Lower leg skin (tissue), 4 donors: ENCODE measurements at places on chromosomes 2 and 18.

GRCh38 chr18:36412778-36413177 lies 115.3 kb downstream of the FHOD3 start:
- DNase-seq = no peak

GRCh38 chr2:1460851-1461418 lies 47.7 kb downstream of the TPO start:
- DNase-seq = no peak

- no peak for DNase-seq
Observed at GRCh38 chr2:24707143-24707542, 86.0 kb downstream of the PTRHD1 start.

- DNase-seq = no peak
Observed at GRCh38 chr2:102832789-102833188, 71.0 kb downstream of the TMEM182 start.

DNA sequence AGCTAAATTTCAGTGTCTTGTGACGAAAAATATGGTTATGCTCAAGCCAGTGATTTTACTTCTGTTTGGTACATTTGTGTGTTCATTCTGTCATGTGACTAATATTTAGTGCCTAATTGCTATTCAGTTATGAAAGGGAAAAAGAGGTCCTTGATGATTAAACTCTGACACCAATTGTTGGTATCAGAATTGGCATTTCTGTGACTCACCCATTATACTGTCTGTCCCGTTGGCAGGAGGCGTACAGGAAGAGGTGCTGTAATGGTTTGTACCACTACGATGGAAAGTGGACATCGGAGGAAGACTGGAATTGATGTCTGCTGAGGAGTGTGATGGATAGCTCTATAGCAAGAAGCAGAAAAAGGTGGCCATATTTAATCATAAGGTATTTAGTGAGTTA lies 310.4 kb upstream of the CCDC68 start:
- DNase-seq = no peak
